ENCODE measurements at places on chromosomes 5 and 9.
A peak's percentile ranks its signal among the peaks of the same experiment; 100 is the strongest.

DNA sequence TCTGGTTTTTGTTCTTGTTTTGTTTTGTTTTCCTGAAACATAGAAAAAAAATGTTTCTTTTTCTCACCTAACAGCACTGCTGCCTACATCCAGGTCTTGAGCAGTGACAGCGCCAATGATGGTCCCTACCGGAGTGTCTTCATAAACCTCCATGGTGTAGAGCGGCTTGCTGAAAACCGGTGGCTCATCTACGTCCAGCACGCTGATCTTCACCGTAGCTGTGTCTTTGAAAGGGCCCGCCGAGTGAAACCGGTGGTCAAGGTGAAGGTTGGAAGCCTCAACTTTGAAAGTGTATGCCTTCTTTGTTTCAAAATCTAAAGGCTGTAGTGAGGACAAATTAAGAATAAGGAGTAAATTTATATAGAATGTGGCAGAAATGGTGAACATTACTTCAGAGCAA lies 1051.0 kb downstream of the CDH12 start:
- DNase-seq, result no peak

DNA sequence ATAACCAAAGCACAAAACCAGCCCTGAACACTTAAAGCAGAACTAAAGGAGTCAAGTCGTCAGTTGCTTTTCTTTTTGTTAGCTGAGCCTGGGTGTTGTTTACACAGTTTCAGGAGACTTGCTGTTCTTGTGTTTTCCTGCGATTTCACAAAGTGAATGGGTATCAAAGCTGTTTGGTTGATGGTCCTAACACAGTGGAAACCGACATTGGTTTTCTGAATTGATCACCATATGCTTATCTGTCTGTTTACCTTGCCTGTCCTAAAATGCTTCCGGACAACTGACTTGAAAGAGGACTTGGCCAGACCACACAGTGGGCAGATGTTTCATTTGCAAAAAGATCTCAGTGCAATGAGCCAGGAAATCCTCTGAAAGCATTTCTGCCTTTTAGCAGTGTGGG lies 676.4 kb downstream of the PRELID2 start:
- DNase-seq, result no peak

DNA sequence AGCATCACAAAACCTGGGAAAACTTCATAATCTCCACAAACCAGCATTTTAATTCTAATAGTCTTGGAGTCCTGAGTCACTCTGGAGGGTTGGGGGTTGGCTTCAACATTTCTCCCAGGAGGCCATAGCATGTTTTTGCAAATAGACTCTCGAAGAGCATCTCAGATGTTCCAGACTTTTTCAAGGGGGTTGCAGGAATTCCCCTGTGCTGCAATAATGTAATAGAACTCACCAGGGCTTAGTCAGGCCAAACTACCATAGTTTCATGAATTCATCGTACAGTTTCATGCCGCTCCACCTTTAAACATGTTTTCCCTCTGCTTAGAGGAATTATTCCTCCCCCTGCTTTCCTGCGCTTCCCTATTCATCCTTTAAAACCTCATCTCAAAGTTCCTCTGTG lies 499.5 kb upstream of the KLF4 start:
- DNase-seq, result no peak

DNA sequence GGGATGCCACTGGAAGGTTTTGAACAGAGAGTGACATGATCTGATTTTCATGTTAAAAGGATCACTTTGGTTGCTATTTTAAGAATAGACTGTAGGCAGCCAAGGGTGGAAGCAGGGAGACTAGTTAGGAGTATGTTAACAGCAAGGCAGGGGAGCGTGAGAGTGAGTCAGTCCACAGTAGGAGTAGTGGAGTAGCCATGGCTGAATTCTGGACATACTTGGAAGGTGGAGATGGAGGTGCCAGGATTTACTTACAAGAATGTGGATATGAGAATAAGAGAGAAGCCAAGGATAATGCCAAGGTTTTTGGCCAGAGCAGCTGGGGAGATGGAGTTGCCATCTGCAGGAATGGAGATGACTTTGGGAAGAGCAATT lies 118.8 kb downstream of the GALNT10 start:
- no peak for DNase-seq

DNA sequence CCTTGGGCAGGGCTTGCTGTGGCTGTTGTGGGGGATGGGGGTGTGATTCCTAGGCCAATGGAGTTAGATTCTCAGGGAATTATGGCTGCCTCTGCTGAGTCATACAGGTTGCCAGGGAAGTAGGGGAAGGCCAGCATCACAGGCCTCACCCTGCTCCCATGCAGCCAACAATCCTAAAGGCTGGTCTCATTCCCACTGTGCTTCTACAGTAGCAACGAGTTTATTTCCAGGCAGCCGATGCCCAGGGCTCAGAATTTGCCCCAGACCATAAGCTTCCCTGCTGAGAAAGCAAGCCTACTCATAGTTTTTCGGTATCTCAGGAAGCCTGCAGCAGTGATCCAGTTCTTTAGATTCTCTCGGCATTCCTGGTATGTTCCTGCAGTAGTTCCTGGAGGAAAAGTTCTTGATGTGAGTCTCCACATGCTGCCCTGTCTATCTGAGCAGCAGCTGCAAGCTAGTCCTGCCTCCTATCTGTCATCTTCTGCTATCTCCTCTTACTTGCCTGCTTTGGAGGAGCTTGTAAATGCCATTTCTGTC lies 59.3 kb upstream of the SELENOP start:
- DNase-seq, result no peak

GRCh38 chr9:32502464-32502863 lies 23.5 kb downstream of the RIGI start:
- no peak for DNase-seq

DNA sequence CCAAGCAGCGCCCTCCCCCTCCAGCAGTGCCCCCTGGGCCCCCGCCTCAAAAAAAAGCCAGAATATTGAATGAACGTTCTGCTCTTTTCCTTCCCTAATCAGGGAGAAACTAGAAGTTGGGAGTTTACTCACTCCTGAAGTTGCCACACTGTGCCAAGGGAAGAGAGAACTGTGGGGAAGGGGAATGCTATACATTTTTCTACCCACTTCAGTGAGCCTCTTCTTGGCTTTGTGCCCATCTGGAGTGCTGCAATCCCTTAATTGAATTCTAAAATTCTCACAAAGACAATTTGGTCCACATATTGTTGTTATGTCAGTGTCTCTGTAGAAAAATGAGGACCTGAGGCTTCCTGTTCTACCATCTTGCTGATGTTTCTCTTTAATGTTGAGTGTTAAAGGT lies 443.7 kb downstream of the DIRAS2 start:
- no peak for DNase-seq

GRCh38 chr5:160641405-160641804 lies 210.6 kb downstream of the ATP10B start:
- DNase-seq, result no peak

DNA sequence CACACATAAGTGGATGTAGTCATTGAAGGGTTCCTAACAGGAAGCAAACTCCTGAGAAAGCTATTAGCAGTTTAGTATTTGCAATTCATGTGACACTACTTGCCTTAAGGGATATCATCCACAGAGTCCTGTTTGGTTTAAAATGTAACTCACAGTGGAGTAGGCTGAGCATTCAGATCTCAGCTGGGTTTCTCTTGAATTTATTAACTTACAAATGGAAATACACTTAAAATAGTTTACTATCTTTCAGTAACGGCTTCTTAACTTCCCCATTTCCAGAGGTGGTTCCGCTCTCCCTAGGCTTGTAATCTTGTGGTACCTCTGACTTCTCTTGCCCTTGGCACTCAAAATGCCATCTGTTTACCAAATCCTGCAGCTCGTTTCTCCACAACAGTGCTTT lies 660.7 kb upstream of the ADAMTS16 start:
- no peak for DNase-seq

GRCh38 chr5:125890511-125890931 lies 532.7 kb upstream of the GRAMD2B start:
- no peak for DNase-seq

DNA sequence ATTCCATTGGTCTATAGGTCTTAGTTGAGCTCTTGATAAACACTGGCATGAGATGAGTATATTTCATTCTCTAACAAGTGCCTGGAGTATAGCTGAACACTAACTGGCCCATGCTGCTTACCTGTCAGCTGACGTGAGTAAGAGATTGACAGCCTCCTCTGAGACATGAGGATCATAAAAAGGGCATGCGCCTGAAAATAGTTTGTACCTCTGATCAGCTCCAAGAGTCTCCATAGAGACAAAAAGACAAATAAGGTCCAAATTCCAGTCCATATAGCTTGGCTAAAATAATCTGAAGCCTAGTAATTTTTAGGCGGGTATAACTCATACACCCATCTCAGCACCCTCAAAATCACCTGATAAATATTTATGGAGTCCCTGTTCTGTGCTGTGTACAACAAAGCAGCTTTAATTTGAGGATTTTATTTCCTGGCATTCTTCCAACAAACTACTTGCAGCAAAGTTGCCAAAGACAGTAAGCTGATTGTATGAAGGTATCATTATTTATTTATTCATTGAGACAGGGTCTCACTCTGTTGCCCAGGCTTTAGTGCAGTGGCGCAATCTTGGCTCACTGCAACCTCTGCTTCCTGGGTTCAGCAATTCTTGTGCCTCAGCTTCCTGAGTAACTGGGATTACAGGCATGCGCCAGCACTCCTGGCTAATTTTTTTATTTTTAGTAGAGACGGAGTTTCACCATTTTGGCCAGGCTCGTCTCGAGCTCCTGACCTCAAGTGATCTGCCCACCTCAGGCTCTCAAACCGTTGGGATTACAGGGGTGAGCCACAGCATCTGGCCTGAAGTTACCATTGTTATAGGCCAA lies 16.2 kb upstream of the FSD1L start:
- DNase-seq, result no peak

DNA sequence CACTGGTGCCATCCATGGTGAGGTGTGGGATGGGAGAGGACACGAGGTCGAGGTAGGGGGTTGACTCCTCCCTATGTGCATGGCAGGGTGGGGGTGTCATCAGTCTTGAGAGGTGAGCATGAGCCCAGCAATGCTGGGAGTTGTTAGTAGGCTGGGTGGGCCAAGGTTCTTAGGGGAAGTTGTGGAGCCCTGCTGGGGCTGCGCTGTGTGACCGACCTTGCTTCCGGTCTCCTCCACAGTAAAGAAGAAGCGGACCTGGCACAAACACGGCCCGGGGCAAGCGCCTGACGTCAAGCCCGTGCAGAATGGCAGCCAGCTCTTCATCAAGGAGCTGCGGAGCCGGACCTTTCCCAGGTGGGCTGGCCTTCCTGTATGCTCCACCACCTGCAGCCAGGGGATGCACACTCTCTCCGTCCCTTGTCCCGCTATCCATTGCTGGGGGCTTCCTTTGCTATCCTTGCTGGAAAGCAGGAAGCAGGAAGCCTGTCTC lies 59.8 kb downstream of the PHF2 start:
- peak; percentile 35 for DNase-seq

DNA sequence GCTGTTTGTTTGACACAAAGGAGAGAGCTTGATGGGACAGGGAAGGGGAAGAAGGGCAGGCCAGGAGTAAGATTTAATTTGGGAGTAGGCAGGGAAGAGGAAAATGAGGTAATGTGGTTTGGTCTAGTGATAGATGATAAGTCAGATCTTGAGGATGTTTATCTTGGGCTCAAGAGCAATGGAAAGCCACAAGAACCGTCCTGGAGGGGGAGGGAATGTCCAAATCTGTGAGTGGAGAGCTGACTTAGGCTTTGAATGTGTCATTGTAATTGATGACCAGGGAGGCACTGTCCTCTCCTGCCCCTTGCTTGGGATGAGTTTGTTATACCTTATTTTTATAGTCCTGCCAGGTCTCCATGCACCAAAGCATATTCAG lies 37.5 kb downstream of the MAMDC2 start:
- no peak for DNase-seq

- no peak for DNase-seq
Measured at GRCh38 chr5:5195128-5195918, 55.2 kb downstream of the ADAMTS16 start.

DNA sequence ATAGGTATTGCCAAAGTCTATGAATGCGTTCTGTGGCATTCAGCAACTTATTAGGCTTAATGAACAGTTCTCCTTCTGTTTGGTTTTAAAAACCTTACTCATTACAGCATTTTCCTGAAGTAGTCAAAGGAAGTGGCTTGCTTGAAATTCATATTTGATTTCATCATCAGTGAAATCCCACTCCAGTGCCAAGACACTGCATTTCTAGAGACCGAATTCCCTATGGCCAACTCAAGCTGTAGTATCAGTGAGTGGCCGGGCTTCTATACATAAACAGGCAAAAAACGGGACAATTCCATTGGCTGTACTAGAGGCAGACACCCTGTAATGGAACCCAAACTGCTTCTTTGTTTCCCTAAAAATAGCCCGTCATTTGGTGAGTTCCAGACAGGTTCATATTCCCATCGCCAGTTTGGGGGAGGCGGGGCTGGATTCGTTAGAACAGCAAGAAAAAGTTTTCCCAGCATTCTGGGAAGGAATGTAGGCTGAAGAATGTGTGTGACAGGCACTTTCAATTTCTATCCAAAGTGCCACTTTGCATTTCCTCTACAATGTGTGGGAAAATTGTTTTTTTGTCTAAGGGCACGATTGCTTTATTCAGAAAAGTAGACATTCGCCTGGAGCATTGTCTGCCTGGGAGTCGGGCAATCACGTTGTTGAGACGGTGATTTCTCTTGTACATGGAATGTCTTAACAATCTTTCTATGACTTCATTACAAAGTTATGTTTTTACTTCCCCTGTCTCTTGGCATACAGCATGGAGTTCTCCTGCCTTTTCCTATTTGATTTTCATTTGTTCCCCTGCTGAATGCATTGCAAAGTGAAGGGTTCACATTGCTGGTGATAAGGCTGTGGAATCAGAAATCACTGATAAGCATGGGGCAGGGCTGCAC lies 141.8 kb upstream of the MAST4 start:
- no peak for DNase-seq

GRCh38 chr5:74632947-74633356 lies 7.6 kb downstream of the ENC1 start:
- DNase-seq, result no peak

- DNase-seq, result no peak
Measured at GRCh38 chr5:43016217-43016779, 23.8 kb downstream of the ANXA2R start.

DNA sequence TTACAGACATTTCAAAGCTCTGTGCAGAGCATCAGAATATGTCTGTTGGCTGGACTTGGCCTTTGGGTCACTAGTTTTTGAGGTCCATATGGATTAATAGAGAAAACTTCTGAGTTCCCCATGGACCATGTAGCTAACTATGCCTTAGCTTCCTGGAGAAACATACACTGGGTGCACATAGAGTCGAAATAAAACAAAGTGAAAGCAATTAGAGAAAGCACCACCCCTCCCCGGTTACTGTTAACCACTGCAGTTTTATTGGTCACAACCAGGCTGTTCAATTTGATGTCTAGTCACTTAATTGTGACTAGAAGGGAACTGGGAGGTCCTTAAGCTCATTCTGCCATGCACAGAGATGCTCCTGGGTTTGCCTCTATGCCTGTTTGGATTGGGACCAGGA lies 4.2 kb downstream of the FAM240B start:
- DNase-seq, result no peak

GRCh38 chr5:145939540-145940065 lies 3.2 kb downstream of the SH3RF2 start:
- no peak for DNase-seq

All from coronary artery (tissue), 2 donors.